GM18507 (cell line): ENCODE measurements at places on chromosomes 3 and 15.

DNA sequence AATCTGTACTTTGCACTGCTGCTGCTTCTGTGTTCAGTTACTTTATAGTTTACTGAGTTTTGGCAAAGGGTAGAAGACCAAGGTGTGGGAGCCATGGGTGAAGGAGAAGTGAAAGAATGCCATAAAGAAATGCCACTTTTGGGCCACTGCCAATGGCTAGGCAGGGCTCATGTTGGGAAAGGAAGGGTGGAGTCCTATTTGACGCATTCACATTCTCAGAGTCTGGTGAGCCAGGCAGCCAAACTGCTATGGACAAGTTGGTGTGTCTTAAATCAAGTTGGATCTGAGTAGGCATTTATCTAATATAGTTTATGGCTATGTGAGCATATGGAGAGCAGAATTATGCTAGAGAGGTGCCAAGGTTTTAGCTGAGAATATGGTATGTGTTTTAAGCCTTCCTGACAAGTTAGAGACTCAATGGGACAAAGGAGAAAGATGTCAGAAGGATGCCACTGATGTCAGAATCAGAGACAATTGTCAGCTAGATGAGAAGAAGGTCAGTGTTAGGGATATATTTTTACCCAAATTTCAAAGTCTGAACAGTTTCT is 296.1 kb downstream of the AGBL1 start:
- no peak for DNase-seq

- no peak for DNase-seq
These were observed 32.6 kb downstream of the MAP2K5 start for GRCh38 chr15:67575039-67575502.

GRCh38 chr3:185939721-185940120 is 1.9 kb upstream of the TRA2B start:
- no peak for DNase-seq

DNA sequence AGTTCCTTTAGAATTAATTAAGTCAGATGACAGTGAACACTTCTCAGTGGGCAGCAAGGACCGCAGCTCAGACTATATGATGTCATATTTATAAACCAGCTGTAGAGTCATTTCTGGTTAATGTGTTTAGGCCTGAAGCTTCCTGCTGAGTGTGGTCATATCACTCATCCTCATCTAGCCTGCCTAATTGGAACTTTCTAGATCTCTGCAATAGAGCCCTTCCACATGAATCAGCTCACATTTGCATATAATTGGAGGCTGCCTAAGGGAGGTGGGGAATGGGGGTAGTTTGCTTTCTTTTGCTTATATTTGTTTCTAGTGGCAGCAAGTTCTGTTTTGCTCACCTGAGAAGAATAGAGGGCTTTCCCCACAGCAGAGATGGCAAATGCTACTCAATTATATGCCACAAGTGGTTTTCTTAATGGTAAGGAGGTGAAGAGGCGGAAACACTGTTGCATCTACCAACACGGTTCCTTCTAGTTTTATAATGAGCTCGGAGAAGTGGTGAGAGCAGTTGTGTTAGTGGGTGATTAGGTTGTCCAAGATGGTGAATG is 148.1 kb downstream of the KLHL25 start:
- DNase-seq: no peak

DNA sequence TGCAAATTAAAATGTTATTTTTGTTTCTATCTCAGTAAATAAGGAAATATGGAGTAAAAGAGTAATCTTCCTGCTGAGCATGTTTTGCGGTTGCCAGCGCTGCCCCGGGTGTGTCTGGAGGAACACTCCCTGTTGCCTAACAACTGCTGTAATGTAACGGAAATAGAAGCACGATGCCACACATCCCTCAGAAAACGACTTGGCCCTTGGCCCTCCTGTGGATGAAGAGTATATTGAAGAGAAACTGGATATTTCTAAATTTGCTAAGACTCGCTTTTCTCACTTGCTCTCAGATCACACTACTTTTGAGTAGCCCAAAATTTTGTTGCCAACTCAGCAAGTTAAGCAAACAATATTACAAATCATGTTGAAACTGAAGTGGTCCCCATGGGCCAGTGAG is 18.9 kb downstream of the CX3CR1 start:
- DNase-seq: peak; percentile 52

DNA sequence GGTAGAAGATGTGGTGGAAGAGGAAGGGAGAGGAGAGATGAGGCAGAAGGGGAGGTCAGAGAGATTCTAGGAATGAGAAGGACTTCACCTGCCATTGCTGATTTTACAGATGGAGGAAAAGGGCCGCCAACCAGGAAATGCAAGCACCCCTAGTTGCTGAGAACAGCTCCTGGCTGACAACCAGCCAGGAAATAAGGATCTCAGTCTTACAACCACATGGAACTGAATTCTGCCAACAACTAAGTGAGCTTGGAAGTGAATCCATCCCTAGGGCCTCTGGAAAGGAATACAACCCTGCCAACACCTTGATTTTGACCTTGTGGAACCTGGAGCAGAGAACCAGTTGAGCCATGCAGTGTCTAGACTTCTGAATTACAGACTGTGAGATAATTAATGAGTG is 86.6 kb downstream of the EDEM1 start:
- DNase-seq: no peak

DNA sequence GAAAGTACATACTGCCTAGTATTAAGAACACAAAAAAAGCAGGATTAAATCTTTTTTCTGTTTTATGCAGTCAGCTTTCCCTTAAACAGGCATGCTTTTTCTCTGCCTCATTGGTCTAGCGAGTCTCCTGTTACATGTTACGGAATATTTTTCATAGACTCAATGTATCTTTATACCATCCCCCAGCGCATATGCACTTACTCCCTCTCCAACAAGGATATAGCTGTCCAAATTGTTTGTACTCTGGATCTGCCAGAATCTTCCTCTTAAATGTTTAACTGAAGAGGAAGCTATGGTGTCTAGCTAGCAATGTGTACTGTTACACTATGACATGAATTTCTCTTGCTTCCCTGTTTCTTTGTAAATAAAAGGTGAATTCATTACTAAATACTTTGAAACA is 9.2 kb upstream of the SLCO3A1 start:
- no peak for DNase-seq

DNA sequence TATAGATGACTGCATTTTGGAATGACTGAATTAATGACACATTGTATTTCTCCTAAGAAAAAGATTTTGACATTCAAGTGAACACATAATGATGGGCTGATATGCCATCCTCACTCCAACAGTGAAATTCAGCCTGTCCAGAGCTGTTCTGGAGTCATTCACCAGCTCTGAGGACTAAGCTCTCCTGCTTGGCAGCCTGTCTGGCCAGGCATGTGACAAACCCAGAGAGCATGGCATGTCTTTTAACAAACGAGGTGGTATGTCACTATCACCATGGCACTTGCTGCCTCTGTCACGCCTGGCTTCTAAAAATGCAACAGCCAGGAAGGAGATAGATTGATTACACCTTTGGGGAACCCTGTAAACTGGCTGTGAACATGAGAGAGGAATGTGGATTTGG is 1.4 kb downstream of the ACTC1 start:
- no peak for DNase-seq

DNA sequence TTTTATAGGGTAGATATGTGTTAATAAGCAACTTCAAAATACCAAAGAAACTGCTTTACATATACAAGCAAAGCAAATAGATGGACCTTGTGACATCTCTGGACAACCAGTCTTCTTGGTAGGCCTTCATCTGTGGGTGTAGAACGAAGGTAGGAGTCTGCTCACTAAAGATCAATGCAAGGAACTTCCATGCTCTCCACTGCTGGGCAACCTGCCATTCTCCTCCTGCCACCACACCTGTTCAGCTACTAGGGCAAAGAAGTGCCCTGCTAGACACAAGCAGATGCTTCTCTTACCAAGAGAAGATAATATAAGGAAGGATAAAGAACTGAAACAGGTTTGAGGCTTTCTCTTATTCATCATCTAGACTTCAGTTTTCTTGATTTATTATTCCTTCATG is 12.6 kb downstream of the PPARG start:
- no peak for DNase-seq

GRCh38 chr3:133191818-133192217 is 153.6 kb downstream of the TMEM108 start:
- DNase-seq: no peak

GRCh38 chr3:4581920-4582611 is 88.9 kb downstream of the ITPR1 start:
- no peak for DNase-seq
